ENCODE measurements at places on chromosomes 6 and 20. TPM values are rescaled to one million over a fixed set of nuclear protein-coding genes. Genes with fewer than 3 reads are reported as not detected.

Gene SMPDL3A
- polyA plus RNA-seq = 12.7 TPM

Gene TINAG
- polyA plus RNA-seq = not detected

- DNase-seq = no peak
Observed at GRCh38 chr6:30615958-30616810, 859 bp downstream of the PPP1R10 start.

Gene APOM
- polyA plus RNA-seq = 7.5 TPM

- DNase-seq = peak; percentile 84
Observed at GRCh38 chr6:17015551-17016381, 86.1 kb upstream of the STMND1 start.

- no peak for DNase-seq
Observed at GRCh38 chr6:151916680-151917164, 109.2 kb downstream of the ESR1 start.
